NCI-H1092 treated with DMSO at 0.1 percent for 48 hours (cell line): ENCODE measurements at places on chromosomes 4 and X.

DNA sequence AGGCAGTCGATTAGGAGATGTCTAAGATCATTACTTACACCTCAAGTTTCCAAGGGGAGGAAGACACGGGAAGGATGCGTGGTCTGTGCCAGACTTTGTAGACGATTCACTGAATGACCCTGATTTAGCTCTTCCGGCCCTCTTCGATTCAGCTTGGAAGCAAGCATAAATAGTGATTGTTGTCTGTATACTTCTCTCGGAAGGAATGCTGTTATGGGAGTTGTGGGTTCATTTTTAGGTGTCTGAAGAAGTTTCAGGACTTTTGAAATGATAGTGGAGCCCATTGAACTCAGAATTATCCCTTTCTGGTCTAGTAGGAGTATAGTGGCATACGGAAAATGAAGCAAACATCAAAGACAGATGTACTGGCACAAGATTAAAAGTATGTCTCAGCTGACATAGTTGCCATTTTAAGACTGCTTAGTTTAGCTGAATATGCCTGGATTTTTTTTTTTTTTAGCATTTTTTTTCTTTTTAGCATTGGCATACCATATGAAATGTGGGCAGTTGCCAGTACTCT is 1.0 kb upstream of the ANKRD17 start:
- DNase-seq, result peak; percentile 56

- DNase-seq, result no peak
Measured at GRCh38 chr4:73914071-73914470, 44.9 kb downstream of the CXCL1 start.

- no peak for DNase-seq
Measured at GRCh38 chr4:22551550-22551949, 35.7 kb upstream of the ADGRA3 start.

DNA sequence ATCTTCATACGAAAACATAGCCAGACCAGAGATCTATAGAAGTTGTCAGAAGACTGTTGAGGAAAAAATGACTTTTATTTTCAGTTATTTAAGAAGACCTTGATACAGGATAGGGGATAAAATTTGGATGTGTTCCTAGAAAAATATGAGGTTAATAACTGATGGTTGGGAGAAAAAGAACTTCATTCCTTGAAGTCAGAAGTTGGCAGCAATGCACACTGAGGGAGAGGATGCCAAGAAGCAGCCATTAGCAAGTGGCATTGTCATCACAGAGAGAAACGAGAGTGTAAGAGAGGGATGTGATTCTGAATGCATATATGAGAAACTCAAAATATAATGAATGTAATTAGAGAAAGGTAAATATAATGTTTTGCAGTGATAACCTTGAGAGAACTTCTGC is 382.1 kb upstream of the EPHA5 start:
- peak; percentile 31 for DNase-seq

DNA sequence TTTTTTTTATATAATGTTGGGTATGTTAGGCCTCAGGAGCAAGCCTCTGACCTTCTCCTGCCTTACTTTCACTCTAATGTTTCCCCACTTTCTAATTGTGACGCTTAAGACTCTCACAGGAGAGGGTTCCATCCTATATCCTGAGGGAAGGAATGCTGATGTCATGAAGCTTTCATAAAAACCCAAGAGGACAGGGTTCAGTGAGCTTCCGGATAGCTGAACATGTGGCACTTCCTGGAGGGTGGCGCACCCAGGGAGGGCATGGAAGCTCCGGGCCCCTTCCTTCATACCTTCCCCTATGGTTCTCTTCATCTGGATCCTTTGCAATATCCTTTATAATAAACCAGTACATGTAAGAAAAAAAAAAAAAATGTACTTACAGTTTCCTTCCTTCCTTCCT is 48.0 kb upstream of the TMPRSS11E start:
- no peak for DNase-seq

DNA sequence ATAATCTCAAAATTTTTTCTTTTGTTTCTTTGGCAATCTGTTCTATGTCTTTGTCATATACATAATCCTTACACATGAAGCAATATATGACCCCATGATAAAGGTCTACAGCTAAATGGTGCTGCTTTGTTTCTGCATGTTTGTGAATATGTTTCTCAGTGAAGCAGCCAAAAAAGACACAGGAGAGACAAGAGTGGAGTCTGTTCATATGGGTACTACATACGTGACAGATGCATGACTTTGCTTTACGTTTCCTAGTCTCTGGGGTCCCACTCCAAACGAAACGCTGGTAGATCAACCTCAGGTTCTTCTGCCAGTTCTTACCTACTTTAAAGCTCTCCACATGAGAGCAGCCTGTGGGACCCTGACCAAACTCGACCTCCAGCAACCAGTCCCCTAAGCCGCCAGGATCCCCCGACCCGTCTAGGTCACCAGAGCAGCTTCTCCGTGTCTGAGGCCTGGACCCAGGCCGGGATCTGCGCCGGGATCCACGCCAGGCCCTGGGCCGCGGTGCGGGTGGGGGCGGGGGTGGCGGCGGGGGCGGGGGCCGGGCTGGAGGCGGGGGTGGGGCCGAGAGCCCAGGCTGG is 1.5 kb downstream of the USP51 start:
- DNase-seq, result peak; percentile 52

DNA sequence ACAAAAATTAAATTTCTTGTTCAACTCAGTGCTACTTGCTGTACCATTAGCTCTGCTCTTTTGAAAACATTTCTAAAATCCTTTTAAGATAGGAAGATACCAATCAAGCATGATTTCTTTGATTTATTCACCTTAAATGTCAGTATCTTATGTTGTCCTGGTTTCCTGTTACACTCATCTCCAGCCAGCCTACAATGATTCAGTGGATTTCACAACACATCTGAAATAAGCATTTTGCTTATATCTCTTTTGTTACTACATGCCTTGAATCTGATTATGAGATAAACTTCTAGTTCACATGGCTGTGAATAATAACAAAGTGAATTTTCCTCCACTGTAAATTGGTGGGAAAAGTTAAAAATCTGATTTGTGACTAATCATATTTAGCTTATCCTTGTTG is 112.5 kb upstream of the BMP3 start:
- DNase-seq, result no peak
